Ovary (tissue), 10 donors: ENCODE measurements at places on chromosomes 2 and 18.
A peak's percentile ranks its signal among the peaks of the same experiment; 100 is the strongest.

GRCh38 chr2:170310876-170311502 is 133.0 kb downstream of the MYO3B start:
- no peak for DNase-seq

DNA sequence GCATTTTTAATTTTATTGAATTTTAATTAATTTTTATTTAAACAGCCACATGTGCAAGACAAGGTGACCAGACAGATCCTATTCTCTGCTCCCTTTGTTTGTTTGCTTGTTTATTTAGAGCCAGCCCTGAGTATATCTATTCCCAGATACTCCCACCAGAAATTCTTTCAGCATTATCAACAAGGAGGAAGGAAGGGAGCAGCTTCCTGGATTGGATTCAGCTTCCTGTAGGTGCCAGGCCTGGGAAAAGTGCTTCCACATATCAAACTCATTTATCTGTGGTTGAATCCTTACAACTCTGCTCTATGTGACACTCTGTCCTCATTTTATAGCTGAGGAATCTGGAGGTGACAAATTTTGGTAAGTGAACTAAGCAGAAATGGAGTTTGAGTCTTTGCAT is 60.5 kb upstream of the KLF7 start:
- DNase-seq: no peak

DNA sequence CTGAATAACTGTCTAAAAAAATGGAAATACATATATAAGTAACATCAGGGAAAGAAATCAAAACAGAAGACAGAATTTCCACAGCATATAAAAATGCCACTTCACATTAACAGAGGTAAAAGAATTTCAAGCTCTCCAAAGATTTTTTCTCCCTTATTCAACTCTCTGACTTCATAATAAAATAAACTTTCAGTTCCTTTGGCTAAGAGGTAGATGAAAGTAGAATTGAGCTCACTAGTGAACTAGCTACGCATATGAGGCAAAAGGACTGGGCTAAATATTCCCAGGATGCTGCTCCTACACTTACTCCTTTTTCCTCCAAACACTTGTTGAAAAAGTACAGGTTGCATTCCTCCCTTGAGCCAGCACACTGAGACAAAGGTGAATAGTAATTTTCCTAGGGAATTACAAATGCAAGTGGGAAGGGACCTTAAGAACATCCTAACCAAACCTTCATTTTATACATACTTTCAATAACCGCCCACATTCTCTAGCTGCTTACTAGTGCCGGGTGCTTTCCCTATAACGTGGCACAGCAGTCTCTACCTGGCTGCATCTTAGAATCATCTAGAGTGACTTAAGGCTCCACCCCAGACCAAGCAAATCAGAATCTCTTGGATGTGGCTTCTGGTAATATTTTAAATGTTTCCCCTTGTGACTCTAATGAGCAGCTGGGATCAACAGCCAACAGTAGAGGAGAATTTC is 136.6 kb downstream of the MTCL1 start:
- DNase-seq: no peak

DNA sequence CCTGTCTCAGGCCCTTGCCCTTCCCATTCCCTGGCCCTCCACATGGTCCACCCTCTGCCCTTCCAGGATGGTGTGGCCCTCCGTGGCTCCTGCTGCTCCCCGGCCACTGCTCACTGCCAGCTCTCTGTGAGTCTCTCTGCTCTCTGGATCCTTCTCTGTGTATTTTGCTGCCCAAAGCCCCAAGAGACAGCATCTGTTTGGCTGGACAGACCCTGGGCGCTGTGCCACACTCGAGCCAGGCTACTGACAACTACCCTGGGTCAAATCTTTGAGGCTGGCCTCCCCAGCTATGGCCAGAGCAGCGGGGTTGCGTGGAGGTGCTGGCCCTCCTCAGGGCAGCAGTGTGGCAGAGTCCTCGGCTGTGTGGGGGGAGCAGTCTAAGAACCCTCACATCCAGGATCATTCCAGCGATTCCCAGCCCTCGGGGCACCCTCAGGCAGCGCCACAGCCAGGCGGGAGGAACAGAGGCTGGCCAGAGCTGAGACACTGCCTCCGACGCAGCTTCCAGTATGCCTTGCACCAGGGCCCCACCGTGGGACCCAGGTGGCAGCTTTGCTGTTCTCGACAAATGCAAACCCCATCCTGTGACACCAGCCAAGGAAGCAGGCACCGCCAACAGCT is 139.4 kb upstream of the GLI2 start:
- DNase-seq: no peak

DNA sequence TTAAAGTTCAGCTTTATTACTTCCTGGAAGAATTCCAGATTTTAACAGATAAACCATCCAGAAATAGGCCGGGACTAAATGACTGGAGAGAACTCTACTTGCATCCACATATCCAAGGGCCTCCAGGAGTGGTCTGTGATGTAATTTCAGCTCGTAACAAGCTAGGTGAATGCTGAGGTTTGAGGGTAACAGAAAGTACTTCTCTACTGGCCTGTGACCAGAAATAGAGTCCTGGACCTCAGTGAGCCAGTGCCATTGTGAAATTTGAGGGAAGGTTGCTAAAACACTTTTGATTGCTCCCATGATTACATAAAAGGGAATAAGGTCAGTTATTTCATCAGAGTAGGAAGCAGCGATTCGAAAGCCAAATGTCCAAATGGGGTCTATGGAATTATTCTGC is 158.1 kb downstream of the DOCK10 start:
- no peak for DNase-seq

- no peak for DNase-seq
Observed at GRCh38 chr2:202113571-202114142, 40.6 kb downstream of the KIAA2012 start.

GRCh38 chr2:69279931-69280681 is 106.9 kb downstream of the GFPT1 start:
- no peak for DNase-seq

DNA sequence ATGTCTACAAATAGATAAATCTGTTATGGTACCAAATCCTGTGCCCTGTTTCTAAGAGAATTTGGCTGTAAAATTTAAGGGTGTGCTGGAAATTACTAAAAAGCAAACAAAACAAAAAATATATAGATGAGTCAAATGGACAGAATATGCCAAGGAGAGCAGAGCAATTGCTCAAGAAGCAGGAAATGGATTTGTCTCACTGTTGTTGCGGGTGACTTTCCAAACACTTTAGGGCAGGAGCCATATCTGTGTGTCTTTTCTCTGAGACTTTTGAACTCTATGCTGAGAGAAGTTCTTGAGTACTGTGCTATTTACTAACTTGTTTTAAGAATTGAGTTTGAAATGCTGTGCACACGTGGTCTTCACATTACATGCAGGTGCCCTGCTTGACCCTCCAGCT is 221.7 kb downstream of the PHLPP1 start:
- DNase-seq: no peak

- DNase-seq: no peak
Observed at GRCh38 chr2:28325173-28325566, 67.5 kb upstream of the FOSL2 start.

DNA sequence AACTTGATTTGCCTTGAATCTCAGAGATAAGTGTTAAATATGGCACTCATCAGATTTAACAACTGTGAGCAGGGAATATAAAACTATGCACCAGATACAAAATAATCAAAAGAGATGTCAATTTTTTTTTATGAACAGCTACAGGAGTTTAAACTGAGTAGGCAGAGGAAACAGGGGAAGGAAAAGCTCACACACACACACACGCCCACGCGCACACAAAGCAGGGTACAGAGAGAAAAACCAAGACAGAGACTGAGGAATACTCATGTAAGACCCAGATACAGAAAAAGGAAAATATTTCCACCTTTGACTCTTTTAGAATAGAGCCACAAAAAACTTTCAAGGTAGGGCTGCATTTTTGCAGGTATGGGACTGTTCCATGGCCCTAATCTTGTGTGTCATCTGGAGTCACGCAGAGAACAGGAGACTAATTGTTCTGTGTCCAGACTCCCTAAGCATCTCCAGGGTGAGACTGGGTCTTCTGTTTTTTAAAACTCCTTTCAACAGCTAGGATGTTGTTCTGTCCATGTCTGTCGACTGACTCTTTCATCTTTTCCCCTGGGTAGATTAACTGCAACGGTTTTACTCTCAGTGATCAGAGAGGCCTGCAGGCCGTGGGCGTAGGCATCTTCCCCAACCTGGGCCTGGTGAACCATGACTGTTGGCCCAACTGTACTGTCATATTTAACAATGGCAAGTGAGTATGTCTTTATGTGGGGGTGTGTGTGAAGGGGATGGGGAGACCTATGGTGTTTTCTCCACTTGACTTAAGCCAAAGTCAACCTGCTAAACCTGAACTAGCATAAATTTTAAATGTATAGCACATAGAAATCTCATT is 23.0 kb downstream of the SMYD1 start:
- DNase-seq: no peak

DNA sequence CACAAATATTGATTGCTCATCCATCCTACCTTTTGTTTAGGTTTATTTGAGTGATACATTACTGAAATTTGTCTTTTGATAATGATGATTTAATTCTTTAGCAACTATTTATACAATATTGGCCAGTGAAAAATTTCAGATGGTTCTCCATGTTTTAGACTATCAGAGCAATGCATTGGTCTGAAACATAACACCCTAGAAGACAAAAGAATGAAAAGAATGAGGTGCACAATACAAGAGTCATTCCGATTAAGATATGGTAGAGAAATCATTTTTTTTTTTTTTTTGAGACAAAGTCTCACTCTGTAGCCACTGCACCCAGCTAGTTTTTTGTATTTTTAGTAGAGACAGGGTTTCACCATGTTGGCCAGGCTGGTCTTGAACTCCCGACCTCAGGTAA is 197.4 kb upstream of the FAM98A start:
- DNase-seq: no peak

- peak; percentile 60 for DNase-seq
Observed at GRCh38 chr2:66553370-66553769, 118.4 kb downstream of the MEIS1 start.

DNA sequence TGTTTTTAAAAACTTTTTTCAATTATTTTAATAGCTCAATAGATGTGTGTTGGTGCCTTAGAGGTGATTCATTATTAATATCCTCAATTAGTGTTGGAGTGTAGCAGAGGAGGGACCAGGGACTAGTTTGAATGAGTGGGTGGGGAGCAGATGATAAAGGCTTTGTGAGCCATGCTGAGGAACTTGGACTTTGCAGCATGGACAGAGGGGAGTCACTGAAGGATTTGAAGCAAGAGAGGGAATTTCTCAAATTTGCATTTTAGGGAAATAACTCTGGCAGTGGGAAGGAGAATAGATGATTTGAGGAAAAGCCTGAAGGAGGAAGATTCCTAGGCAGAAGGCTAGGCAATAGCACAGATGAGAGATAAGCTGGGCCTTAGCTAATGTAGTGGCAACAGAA is 42.3 kb upstream of the RMND5A start:
- no peak for DNase-seq

GRCh38 chr2:70954886-70955285 is 19.2 kb downstream of the ATP6V1B1 start:
- no peak for DNase-seq

DNA sequence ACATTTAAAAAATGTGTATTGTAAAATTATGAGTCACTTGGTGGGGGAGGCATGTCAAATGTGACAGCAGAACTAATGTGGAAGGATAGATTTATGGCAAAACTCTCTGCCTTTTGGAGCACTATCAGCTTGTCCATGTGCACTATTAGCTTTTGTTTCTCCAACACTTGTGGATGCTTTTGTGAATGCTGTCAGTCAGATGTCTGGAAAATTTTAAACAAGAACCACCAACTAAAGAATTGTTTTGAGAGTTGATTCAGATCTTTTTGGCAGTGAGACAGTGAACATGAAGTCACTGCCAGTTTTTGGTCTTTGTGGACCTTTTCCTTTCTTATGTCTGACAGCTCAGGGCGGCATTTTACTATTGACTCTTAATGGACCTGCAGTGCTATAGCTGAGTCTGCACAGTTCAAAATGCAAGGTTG is 72.4 kb downstream of the KIAA1328 start:
- DNase-seq: no peak

GRCh38 chr2:18651842-18652774 is 62.7 kb upstream of the NT5C1B start:
- DNase-seq: no peak

DNA sequence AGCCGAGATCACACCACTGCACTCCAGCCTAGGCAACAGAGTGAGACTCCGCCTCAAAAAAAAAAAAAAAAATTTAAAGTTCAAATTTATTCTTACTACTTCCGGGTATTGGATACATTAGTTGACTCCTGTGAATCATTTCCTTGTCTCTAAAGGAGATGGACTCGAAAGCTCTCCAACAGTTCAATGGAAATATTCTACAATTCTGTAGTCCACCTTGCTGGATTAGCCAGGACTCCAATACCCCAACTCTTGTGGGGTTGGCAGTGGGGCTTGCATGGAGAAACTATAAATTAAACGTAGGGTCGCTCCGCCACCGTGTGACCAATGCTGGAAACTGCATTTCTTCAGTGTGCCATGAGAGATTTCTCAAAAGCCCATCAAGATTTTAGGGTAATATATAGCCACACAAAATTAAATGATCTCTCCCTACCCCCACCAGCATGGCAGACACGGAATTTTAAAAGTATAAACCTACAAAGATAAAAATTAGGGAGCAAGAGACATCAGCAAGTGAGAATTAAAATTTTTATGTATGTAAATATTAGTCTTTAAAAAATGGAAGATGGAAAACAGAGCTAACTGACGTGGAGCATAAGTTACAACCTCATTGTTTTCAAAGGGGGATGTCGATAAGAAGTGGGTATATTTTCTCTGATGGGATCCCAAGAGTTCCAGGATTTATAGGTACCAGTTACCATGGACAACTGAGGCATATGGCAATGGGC is 27.8 kb upstream of the GAREM2 start:
- DNase-seq: peak; percentile 58

- no peak for DNase-seq
Observed at GRCh38 chr2:103809941-103810441, 1043.9 kb upstream of the POU3F3 start.

DNA sequence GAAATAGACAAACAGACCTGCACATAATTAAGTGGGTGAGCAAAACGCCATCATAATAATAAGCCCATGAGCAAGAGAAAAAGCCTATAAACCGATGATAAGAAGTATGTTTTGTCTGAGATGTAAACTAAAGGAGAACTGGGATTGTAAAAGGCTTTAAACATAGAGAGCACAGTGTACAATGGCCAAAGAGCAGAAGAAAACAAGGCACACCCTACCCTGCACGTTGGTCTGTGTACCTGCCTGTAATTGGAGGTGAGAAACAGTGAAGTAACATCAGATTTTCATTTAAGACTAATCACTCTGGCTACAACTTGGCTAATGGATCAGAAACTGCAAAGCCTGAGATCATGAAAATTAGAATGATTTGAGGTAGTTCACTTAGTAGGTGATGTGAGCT is 1094.7 kb upstream of the GYPC start:
- no peak for DNase-seq
